ENCODE measurements at places on chromosomes 5 and 9.
A peak's percentile ranks its signal among the peaks of the same experiment; 100 is the strongest.

GRCh38 chr9:114515528-114515927 is 10.3 kb upstream of the WHRN start:
- no peak for DNase-seq

DNA sequence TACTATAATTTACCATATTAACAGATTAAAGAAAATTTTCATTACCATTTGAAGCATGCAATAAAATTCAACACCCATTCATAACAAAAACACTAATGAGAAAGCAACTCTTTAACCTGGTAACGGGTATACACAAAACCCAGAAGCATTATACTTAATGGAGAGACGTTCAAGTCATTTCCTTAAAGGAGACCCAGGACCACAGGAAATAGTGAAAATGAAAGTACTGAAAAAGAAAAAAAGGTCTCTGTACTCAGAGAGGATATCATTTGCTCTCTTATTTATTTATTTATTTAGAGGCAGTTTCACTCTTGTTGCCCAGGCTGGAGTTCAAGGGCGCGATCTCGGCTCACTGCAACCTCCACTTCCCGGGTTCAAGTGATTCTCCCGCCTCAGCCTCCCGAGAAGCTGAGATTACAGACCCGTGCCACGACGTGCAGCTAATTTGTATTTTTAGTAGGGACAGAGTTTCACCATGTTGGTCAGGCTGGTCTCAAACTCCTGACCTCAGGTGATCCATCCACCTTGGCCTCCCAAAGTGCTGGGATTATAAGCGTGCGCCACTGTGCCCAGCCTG is 61.6 kb downstream of the SETX start:
- no peak for DNase-seq

DNA sequence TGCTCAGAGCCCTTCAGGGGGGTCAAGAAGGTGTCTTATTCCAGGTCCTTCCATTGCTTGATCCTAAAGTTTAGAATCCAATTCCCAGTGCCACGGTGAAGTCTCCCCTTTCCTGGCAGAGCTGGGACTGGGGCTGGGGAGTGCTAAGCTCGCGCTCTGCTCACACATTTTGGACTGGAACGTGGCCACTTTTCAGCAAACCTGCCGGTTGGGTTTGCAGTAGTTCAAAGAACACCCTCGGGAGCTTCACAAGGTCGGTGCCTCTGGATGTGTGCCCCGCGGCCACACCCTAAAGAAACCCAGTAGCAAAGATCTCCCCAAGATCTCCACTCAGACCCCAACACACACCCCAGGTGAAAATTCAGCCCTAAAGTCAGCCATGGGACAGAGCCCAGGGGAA is at the start of gene C9orf152:
Gene C9orf152, minus strand, starts transcription at position 129 of the 400 bp plus-strand sequence. CDS start 580 bp downstream, outside the sequence.
- no peak for DNase-seq

DNA sequence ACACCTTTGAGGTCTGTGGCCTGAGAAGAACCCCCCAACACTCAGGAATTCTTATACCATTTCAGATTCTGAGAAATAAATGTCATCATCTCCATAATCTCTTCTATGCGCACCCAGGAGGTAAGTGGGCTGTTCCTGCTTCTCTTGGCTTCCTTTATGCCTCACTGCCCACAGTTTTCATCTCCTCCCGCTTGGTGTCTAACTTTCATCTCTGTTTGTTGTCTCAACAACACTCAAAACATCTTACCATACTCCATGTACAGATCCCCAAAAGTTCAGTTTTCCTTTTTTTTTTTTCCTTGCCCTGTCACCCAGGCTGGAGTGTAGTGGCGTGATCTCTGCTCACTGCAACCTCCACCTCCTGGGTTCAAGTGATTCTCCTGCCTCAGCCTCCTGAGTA is 170.2 kb upstream of the FREM1 start:
- no peak for DNase-seq

GRCh38 chr5:16773991-16774390 is 157.2 kb upstream of the RETREG1 start:
- peak; percentile 98 for DNase-seq

DNA sequence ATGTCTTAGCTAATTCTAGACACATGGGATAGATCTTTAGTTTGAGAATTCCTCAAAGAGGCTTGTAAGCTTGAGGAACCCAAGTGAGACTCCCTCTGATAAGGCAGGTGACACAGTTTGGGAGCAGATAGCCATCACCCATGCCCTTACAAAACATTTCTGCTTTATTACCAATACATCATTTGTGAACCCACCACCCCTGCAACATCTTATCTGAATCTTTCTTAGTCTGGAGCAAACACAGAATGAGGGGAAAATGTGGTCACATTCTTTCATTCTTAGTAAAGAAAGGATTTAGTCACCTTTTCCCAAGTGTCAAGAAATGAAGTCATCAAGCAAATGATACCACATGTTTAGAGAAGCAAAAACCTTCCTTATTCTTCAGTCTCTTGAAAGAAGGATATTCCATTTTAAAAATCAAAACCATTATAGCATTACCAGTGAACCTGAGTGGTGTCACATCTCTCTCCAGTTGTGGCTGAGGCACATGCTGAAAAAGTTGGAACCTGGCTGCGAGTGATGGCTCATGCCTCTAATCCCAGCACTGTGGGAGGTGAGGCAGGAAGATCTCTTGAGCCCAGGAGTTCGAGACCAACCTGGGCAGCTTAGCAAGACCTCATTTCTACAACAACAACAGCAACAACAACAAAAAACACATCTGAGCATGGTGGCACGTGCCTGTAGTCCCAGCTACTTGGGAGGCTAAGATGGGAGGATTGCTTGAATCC is 65.9 kb downstream of the PRKACG start:
- DNase-seq: no peak

GRCh38 chr5:31825518-31826068 is 186.7 kb downstream of the PDZD2 start:
- DNase-seq: peak; percentile 83

DNA sequence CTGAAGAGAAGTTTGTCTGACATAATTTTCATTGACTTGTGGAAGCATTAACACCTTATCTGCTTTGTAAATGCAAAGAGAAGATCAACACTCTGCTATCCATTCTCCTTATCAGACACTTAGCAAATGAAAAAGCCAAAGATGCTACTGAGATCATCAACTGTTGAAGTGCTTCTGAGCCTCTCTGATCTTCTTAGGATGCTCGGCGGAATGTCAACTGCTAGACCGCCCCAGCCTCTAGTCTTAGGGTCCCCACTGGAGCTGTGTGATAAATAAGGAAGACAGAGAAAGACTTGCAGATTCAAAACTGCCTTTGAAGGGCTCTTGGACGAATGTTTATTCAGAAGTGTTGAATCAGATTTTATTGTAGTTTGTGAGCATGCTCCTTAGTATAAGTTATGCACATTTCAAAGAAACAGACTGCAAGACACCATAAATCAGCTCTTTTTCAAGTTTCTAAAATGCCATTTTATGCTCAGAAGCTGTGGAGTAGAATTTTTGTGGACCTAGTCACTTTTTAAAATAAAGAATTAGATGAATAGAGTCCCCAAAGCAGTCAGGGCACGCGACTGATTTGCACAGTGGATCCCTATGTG is 197.9 kb downstream of the DIRAS2 start:
- DNase-seq: no peak

GRCh38 chr5:123906698-123907295 is 394.8 kb downstream of the CSNK1G3 start:
- no peak for DNase-seq

GRCh38 chr5:67178085-67178484 is 18.5 kb downstream of the CD180 start:
- DNase-seq: no peak

DNA sequence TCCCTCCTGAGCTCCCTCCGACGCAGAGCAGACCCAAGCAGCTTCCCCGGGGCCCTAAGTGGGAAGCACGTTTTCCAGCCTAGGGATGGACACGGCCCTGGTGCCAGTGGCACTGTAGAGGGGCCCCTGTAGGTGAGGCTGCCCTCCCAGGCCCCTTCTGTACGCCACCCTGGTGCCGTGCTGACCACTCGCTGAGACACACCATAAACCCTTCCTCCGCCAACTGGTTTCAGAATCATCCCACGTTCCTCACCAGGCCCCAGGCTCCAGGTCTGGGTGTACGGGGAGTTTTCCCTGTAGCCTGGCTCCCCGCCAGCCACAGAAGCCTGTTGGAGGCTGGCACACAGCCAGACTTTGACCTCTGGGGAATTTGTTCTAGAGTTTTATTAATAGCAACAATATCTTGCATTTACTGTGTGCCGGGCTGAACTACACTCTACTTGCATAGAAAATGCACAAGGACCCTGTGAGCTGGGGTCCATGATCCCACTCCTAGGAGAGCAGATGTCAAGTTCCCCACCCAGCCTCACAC is 18.2 kb upstream of the WDR38 start:
- peak; percentile 10 for DNase-seq

- DNase-seq: no peak
These were observed 72.2 kb downstream of the PTPDC1 start for GRCh38 chr9:94156348-94157049.

DNA sequence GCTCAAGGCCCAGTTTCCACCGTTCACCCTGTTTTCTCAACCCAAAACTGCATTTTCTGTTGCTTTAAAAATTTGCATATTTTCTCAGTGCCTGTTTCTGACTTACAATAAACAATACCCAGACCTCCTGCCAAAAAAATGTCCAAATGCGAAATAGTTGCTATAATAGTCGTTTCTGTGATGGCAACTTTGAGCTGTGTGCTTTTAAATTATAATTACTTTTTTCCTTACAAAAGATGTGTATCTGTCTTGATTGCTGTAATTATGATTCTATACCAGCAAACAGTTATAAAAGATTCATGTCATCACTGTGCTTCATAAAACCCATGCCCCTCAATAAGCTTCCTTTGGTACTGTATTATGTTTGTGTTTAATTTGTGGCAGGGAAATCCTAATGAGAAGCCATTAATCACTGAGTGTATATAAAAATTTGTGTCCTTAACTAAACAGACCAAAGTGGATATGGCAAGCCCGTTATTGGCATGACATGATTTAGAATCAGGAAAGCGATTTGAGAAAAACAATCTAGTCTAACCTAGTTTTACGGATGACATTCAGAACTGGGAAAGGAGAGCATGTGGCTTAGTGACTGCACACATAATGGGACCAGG is 5.4 kb upstream of the SLC1A3 start:
- no peak for DNase-seq

DNA sequence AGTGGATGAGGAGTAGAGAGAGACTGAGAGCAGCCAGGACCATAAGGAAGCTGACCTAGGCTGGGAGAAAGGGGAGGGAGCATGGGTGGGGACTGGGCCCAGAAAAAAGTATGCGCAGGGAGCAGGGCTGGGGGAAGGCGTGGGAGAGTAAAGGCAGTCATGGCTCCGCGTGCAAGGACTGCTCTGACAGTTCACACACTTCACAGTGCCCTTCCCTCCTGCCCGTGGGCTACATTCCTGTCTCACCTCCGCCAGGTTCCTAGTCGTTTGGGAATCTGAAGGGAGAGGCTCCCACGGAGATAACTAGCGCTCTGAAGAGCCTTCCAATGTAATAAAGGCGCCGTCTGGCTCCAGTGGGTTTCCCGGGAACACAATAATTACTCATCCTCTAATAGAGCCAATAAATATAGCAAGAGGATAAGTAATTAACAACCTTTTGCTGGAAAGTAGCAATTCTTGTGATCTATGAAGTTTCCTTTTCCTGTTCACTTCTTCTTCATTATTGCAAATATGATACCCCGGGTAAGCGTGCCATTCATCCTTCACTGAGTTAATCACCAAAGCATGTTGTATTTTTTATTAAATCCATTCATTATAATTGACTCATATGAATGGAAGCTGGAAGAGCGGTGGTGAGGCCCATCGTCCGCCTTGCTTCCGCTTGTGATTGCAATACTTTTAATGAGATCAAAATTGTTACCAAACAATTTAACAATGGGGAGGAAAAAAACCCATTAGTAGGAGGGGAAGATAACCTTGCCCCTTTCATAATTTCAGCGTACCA is 39.3 kb downstream of the TTLL11 start:
- peak; percentile 29 for DNase-seq

All from NCI-H748 treated with DMSO at 0.1 percent for 48 hours (cell line).